ENCODE measurements at places on chromosomes 7 and 10. TPM values are rescaled to one million over a fixed set of nuclear protein-coding genes. Genes with fewer than 3 reads are reported as not detected.

OPALIN gene
- total RNA-seq, result not detected

GATAD1 gene
- total RNA-seq, result 13.1 TPM

CABCOCO1 gene
- total RNA-seq, result not detected

SAP25 gene
- 0.77 TPM for total RNA-seq
